Amniotic epithelial cell (primary cell): ENCODE measurements at places on chromosomes 11 and 22.

GRCh38 chr22:45397806-45398205 is 15.6 kb downstream of the SMC1B start:
- DNase-seq = no peak

GRCh38 chr11:64492561-64492960 is 98.5 kb upstream of the SLC22A12 start:
- DNase-seq = no peak

DNA sequence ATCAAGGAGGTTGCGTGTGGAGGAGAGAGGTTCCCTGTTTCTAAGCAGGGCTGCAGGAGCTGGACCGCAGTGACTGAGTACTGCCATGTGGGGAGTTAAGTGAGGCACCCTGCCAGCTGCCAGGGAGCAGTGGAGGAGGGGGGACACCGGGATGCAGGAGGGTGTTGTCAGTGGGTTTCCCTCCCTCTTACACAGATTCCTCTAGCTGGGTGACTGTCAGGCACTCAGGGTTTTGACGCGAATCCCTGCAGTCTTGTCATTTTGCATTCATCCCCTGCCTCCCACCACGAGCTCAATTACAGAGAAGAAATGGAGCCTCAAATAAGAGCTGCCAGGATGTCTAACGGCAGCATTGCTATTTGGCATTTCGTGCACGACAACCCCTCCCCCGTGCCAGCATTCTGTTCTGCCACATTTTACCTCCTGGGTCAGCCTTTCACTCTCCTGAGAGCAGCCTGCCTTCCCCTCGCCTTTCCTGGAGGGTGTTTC is 119.8 kb upstream of the SORL1-AS1 start:
- no peak for DNase-seq

DNA sequence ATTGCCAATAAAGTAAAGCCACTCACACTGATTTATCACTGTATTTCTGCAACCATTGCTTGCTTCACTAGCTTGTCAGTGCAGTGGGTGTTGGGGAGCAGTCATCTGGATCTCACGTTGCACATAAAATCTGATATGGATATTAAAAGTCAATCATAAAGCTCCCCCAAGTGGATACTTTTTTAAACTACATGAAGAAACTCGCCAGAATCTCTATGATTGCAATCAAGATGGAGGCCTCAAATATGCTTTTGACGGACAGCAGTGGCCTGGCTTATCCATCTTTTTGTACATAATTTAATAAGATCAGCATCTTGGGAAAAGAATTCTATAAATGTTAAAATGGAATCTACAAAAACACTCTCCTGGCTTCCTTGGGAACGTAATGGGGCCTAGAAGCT is 137.7 kb downstream of the WT1 start:
- DNase-seq = peak; percentile 82

DNA sequence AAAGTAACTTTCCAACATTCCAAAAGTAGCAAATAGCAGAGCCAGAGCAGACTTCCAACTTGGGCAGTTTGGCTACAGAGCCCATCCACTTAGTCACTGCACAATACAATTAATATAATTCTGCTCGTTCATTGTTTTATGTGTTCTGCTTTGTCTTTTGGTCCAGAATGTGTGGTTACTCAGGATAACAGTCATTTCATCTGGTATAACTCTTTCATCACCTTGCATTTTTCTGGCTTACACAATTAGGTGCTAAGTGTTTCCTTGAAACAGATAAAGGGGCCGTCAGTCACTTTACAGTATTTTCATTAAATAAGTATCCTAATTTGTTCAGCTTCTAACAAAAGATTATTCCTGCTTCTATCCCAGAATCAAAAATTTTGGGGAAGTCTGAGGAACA is 87.2 kb downstream of the LARGE2 start:
- peak; percentile 71 for DNase-seq

DNA sequence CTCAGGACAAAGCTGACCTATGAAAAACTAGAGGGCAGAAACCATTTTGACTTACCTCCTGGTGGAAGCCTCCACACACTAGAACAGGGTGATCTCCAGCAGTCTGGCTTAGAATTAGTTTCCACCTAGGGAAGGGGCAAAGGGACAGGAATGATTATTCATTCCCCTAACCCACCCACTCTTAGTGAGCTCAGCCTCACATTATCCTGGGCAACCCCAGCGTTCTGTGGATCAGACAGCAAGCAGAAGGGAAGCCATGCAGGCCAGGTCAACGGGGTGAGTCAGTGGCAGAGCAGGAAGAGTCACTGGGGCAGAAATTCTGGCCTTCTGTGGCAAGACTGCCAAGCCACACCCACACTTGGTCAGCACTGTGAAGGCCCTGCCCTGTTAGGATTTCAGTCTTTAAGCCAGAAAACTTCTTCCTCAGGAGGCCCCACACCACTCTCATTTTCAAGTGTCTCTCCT is 10.5 kb downstream of the NUMA1 start:
- DNase-seq = peak; percentile 92

GRCh38 chr22:20758688-20759087 is 15.2 kb upstream of the SERPIND1 start:
- DNase-seq = no peak

- no peak for DNase-seq
Measured at GRCh38 chr22:41821471-41822316, 11.2 kb upstream of the SREBF2 start.

DNA sequence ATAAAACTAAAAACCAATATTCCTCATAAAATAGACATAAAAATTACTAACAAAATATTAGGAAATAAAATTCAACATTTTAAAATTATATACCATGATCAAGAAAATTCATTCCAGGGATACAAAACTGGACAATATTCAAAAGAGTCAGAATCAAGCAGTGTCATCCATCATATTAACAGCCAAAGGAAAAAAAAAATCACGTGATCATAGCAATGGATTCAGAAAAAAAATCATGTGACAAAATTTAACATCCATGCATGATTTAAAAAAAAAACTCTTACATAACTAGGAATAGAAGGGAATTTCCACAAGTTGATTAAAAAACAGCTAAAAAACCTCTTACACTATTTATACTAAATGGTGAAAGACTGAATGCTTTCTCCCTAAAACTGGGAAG is 95.3 kb upstream of the USP47 start:
- no peak for DNase-seq

GRCh38 chr22:24485170-24485569 is 10.0 kb upstream of the UPB1 start:
- DNase-seq = no peak

DNA sequence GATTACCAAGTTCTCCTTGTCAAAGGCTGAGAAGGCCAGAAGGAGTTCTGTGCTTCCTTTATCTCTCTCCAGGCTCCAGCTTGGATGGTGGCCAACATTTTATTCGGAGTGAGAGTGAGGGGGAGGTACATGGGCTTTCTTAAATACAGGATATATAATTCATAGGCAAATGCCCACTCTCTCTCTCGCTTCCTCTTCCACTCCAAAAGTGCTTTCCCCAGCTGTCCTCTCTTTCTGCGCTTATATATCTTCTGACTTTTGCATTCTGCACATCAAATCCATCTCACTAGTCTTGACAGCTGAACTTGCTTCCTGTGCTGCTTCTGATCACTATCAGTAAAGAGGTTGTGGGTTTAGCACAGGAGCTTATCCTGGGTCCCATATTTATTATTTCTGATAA is 125.4 kb upstream of the ARHGAP20 start:
- peak; percentile 91 for DNase-seq

GRCh38 chr22:19705181-19705934 is 8.9 kb upstream of the SEPTIN5 start:
- DNase-seq = no peak

GRCh38 chr11:57792870-57793269 is 31.3 kb downstream of the CTNND1 start:
- DNase-seq = no peak

DNA sequence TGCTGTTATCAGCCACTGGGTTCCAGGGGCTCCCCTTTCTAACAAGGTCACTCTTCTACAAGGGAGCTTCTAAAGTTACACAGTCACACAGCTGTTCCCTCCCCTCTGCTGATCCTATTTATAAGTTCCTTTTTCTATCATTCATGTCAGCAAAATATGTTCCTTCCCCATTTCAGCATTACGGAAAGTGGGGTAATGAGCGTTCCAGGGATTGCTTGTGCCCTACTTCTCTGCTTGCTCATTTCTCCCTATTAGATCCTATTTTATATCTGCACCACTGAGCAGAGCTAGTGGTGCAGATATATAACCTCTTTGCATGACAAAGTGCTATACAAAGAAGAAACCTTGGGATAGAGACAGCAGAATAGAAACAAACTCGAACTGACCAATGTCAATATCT is 22.7 kb upstream of the PLEKHB1 start:
- peak; percentile 10 for DNase-seq
